ENCODE measurements at places on chromosomes 13 and 19.

GRCh38 chr19:14540741-14541525, 11.5 kb downstream of the TECR start:
- DNase-seq, result no peak

GRCh38 chr13:97212601-97213040, 9.5 kb upstream of the MBNL2 start:
- DNase-seq, result no peak

DNA sequence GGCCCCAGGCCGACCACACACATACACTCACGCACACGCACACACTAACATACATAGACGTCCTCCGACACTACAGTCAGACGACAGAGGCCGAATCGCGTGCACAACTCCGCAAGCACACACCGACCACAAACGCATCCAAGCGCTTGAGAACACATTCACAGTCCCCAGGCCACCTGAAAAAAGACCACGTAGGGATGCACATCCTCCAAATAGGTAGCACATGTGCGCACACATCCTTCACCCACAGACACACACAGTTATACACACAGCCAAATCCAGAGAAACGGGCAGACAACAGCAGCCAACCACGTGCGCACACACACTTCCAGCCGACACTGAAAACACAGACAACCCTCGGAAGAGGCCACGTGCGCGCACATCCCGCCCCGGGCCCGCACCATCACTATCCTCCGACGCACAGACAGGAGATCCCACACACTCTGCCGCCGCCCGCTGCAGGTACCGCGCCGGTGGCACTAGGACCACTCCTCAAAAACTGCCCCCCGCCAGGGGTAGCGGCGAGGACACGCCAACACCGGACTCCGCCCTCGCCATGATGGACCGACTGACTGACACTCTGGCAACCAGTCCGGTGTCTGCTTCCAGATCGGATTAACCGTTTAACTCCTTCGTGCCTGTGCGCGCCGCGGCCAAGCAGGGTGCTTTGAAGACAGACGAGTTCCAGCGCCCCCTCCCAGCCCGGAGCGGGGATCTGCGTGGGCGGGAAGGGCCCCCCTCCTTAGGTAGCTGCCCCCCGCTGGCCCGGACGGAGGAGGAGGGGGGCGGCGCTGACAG, 493 bp upstream of the PDE4A start:
- DNase-seq, result no peak

DNA sequence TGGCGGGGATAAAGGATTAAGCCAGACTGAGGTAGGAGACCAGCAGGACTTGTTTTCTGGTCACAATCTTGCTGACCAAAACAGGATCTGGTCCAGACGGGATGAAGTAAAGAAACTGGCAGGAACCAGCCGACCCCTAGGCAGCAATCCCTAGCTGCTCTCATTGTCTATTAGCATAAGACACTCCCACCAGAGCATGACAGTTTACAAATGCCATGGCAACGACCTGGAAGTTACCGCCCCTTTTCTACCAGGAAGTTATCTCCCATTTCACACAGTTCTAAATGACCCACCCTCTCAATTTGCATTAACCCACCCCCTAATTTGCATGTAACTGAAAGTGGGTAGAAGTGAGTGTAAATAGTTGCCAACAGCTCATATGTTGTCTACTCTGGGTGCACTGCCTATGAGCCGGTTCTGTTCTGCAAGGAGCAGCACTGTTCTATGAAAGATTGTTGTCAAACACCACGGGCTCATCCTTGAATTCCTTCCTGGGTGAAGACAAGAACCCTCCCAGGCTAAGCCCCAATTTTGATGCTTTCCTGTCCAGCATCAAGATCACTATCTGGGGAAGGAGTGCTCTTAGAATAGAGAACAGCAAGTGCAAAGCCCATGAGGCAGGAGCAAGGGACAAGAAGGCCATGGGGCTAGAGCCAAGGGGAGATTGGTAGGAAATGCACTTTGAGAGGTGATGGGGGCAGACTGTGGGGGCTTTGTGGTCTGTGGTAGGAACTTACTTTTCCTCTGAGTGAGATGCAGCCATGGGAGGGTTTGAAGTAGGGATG, 13.9 kb upstream of the FBXO27 start:
- no peak for DNase-seq

GRCh38 chr13:71939186-71939585, 72.2 kb upstream of the DACH1 start:
- DNase-seq, result no peak

DNA sequence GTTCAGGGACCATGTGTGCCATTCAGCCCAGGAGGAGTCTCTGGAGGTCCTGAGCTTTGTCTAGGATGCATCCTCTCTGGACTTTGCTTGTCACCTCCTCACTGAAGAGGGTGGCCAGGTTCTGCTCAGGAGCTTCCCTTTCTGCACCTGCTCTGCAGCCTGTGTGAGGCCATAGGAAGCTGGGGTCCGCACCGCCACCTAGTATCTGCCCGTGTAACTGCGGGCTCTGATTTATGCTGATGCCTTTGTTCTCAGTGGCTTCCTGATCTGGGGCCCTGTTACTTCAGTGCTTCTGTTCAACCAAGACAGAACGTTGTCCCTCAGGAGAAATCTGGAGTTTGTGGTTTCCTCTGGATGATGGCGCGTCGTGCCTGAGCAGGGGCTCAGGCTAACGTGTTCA, 15.5 kb downstream of the ZNF610 start:
- DNase-seq, result no peak

Measured in natural killer cell (primary cell).